ENCODE measurements at places on chromosomes 6 and 20. TPM values are rescaled to one million over a fixed set of nuclear protein-coding genes. Genes with fewer than 3 reads are reported as not detected.

SUN5 gene
- total RNA-seq: not detected

HRH3 gene
- total RNA-seq: not detected

CALHM5 gene
- 0.05 TPM for total RNA-seq

JAG1 gene
- 8.2 TPM for total RNA-seq

PPIL1 gene
- 44.7 TPM for total RNA-seq

PKIB gene
- total RNA-seq: not detected

BMP7 gene
- 0.17 TPM for total RNA-seq

TBC1D20 gene
- total RNA-seq: 24.6 TPM

C6orf163 gene
- total RNA-seq: 1.2 TPM

TOX2 gene
- 4.6 TPM for total RNA-seq

SH3BGRL2 gene
- total RNA-seq: 0.61 TPM

TGM3 gene
- total RNA-seq: 0.10 TPM

IRF4 gene
- 1.0 TPM for total RNA-seq

OXT gene
- not detected for total RNA-seq

SRMS gene
- not detected for total RNA-seq

FGD2 gene
- total RNA-seq: not detected

BTN1A1 gene
- not detected for total RNA-seq

MDFI gene
- total RNA-seq: 2.1 TPM

SLC22A3 gene
- 0.07 TPM for total RNA-seq

All from NCI-H460 (cell line).